ENCODE measurements at places on chromosomes 7 and 10.

- DNase-seq: no peak
Measured at GRCh38 chr10:88297103-88297502, 286.0 kb downstream of the RNLS start.

- DNase-seq: no peak
Measured at GRCh38 chr10:80871083-80871482, 333.4 kb downstream of the SH2D4B start.

DNA sequence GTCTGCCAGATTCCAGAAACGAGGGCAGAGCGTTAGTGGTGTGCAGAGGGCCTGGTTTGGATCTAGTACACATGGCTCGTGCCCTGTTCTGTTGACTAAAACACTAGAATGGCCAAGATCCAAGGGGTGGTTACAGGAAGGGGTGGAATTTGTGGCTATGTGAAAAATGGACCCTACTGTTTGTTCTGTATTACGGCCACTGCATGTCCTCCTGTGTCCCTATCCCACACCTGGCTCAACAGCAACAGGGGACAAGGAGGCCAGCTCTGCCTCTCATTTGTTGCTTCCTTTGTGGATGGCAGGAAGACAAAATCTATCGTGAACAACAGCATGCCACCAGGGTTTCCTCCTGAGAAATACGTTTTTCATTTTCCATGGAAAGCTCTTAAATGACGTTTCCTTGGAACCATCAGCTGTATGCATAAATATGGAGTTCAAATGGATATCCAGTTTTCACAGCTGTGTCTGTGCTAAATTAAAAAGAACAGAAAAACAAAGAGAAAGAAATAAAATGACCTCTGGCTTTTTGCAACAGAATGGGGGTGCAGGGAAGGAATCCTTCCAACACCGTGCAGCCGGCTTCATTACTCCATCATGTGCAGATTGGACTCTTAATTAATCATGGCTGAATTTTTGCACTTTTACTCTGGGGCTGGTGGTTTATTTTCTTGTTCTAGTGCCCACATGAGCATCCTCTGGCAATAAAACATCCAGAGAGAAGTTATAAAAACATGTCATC lies 318.9 kb downstream of the CXCL12 start:
- DNase-seq: no peak

DNA sequence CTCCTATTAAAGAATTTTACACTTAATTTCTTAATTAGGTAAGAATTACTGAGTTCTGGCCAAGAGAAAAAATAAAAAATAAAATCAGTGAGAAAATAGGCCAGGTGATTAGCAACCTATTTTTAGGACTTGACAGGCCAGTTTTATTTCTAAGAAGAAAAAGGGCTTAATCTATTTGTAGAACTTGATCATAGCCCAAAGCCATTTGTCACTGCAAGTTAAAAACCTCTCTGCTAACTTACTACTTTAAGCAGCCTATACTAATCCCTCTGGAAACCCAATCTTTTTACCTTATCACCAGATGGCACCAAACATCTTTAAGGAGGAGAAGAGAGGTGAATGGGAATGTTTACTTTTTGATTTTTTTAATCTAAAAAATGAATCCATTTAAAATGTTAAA lies 222.1 kb upstream of the RHOBTB1 start:
- DNase-seq: no peak

GRCh38 chr10:91883549-91884444 lies 25.5 kb downstream of the FGFBP3 start:
- DNase-seq: no peak
